GM12878 (cell line): ENCODE measurements at places on chromosomes 11 and 22.
A peak's percentile ranks its signal among the peaks of the same experiment; 100 is the strongest.

DNA sequence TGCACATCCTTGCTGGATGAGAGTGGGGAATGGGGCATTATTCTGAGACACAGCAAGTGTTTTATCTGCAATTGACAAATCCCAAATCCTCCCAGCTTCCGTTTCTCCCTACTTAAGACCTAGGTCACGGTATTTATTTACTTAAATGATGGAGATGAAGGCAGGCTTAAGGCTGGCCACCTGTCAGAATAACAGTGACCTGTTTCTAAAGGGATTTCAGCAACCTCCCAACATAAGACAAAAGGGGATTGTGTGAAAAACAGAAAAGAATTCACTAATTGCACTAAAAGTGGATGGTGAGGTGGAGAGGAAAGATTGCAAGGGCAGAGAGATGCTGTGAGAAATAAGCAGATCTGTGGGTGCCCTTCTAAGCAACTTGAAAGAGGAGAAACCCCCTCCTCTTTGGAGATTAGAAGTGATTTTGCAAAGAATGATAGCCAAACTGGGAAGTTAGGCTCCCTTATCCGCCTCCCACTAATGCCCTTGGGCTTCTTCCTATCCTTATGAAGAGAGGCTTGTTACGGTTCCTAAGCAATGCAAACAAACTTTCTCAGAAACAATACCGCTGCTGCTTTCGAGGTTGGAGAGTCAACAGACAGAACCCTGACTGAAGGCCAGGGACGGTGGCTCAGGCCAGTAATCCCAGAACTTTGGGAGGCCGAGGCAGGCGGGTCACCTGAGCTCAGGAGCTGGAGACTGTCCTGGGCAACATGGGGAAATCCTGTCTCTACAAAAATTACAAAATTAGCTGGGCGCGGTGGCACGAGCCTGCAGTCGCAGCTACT, 84.3 kb downstream of the ARL14EP start:
- no peak for DNase-seq

DNA sequence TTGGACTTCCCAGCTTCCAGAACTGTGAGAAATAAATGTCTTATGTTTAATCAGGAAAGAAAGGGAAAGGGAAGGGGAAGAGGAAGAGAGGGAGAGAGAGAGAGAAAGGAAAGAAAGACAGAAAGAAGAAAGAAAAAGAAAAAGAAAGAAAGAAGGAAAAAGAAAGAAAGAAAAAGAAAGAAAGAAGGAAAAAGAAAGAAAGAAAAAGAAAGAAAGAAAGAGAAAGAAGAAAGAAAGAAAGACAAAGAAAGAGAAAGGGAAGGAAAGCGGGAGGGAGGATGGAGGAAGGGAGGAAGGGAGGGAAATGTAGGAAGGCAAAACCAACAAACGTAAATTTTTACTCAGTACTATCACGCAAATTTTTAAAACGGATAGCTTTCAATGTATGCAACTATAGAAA, 2281.8 kb downstream of the LRRC4C start:
- no peak for DNase-seq

DNA sequence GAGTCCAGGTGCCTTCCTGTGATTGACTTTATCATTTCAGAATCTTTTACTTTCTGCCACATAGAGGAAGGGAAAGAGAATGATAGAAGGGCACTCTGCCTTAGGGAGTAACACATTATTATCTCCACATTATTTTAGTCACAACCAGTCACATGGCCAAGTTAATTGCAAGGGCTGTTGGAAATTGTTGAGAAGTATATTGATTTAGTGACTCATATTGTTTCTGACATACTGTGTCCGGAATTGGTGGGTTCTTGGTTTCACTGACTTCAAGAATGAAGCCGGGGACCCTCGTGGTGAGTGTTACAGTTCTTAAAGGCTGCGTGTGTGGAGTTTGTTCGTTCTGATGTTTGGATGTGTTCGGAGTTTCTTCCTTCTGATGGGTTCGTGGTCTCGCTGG, 8.7 kb downstream of the OR51B4 start:
- DNase-seq, result no peak

DNA sequence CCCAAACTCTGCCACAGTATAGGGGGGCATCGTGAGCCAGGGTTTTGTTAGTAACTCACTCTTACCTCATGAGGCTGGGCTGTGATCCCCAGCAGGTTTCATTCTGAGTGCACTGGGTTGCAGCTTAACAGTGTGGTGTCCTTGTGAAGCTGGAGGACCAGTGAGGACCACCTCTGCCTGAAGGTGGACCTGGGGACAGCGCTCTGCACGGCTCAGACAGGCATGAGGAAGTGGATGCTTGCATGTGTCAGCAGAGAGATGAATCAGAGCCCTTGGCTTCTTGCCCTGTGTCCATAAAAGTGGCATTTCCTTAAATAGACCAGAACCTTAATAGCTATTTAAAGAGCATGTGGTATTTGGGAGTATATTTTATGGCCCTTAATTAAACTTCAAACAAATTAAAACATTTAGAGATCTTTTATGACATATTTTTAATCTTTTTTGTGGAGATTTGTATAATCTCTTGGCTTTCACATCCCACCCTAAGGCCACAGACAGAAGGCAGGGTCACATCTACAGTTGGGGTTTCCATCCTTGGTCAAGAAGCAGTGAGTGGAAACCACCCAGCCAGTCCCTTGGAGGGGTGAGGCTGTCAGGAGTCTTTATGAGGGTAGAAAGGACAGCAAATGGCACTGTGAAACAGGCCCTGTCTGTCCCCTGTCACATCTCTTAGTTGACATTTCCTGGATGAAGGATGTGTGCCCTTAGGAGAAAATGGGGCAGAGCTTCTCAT, 24.8 kb upstream of the ADORA2A start:
- peak; percentile 33 for DNase-seq

GRCh38 chr11:108522318-108522717, 24.1 kb upstream of the POGLUT3 start:
- no peak for DNase-seq

- DNase-seq, result no peak
These were observed 727.1 kb downstream of the METTL15 start for GRCh38 chr11:28835317-28835716.

- no peak for DNase-seq
These were observed 28.4 kb upstream of the HMOX1 start for GRCh38 chr22:35352214-35353111.

DNA sequence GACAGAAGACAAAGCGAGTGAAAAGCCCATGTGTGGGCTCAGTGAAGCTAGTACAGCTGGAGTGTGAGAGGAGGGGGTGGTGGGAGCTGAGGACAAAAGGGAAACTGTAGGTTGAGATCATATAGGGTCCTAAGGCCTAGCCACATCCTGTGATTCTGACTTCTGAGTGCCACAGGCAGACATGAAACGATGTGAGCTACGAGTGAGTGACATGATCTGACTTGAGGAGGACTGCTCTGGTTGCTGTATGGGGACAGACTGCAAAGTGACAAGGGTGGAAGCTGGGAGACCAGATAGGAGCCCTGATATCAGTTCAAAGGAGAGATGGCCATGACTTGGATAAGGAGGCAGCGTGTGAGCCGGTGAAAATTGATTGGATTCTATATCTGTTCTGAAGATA, 85.4 kb downstream of the MICAL2 start:
- no peak for DNase-seq

- no peak for DNase-seq
These were observed 84.2 kb downstream of the CCDC83 start for GRCh38 chr11:85939099-85940015.

- no peak for DNase-seq
These were observed 49.4 kb downstream of the CLMP start for GRCh38 chr11:123145661-123146060.

DNA sequence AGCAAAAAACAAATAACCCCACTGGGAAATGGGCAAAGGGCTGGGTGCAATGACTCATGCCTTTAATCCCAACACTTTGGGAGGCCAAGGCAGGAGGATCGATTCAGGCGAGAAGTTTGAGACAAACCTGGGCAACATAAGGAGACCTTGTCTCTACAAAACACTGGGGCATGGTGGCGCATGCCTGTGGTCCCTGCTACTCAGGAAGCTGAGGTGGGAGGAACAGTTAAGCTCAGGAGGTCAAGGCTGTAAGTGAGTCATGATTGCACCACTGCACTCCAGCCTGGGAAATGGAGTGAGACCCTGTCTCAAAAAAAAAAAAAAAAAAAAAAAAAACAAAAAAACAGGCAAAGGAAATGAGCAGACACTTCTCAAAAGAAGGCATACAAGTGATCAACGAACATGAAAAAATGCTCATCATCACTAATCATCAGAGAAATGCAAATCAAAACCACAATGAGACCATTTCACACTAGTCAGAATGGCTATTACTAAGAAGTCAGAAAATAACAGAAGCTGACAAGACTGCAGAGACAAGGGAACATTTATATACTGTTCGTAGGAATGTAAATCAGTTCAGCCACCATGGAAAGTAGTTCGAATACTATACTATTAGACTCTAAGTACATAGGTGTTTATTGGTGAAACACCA, 48.2 kb upstream of the SMCO4 start:
- DNase-seq, result peak; percentile 33
